ENCODE measurements at places on chromosomes 12 and 14.
A peak's percentile ranks its signal among the peaks of the same experiment; 100 is the strongest.

DNA sequence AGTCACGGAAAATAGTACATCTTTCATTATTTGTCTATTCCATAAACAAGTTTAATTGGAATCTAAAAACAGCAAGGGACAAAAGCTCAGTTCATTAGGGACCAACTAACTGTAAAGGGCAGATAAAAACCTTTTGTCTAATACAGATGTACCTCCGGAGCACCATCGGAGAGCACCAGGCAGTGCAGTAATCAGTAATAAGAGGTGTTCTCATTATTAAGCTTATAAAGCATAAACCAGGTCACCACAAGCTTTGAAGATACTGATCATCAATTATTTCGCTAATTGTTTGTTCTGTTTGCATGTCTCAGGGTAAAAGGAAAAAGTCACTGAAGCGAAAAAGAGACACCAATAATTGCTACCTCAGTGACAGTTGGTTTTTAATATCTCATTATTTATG lies 207.3 kb upstream of the PRKD1 start:
- DNase-seq = no peak

- DNase-seq = peak; percentile 59
Measured at GRCh38 chr12:89999699-90000505, 291.3 kb upstream of the ATP2B1 start.

DNA sequence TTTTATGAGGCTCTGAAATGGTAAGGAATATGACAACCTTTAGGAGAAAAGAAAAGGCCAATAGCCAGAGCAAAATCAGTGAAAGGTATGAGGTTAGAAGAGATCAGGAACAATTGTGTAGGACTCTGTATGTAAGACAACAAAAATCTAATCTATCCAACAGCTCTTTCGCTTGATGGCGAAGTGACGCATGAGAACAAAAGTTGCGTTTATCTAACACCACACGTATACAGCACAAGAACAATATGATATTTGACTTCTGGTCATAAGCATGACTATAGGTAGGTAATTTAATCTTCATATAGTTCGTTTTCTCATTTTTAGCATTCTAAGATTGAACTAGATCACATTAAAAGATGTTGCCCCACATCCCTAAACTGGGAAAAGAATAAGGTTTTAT lies 1.5 kb downstream of the CLECL1 start:
- no peak for DNase-seq

DNA sequence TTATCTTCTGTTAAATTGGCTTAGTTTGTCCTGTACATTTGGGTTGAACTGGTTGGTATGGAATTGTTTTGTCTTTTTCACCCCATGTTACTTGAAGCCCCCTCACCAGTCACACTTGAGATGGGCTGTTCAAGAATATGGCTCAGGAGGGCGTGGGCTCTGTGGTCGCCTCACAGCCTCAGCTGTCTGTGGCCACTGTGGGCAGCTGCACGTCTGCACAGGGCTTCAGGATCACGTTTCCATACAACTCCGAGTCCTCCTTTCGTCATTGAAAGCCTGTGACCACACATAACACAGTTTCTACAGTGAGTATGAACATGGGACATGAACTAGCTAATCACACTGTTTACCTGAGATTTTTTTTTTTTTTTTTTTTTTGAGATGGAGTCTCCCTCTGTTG lies 81.3 kb downstream of the MOK start:
- no peak for DNase-seq

DNA sequence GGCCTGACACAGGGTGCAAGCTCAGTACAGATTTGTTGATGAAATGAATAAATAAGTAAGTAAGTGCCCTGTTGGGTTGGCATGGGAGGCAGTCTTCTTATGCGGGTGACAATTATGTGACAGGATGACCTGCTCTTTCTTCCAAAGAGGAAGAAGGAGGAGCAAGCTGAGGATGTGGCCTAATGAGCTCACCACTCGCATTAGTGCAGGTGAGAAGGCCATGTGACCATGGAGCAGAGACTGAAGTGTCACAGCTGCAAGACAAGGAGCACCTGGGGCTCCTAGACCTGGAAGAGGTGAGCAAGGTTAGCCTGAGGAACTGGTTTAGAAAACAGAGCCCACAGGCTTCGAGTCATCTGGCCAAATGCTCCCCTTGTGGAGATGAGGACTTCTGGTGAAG lies 34.9 kb downstream of the LRTM2 start:
- no peak for DNase-seq

DNA sequence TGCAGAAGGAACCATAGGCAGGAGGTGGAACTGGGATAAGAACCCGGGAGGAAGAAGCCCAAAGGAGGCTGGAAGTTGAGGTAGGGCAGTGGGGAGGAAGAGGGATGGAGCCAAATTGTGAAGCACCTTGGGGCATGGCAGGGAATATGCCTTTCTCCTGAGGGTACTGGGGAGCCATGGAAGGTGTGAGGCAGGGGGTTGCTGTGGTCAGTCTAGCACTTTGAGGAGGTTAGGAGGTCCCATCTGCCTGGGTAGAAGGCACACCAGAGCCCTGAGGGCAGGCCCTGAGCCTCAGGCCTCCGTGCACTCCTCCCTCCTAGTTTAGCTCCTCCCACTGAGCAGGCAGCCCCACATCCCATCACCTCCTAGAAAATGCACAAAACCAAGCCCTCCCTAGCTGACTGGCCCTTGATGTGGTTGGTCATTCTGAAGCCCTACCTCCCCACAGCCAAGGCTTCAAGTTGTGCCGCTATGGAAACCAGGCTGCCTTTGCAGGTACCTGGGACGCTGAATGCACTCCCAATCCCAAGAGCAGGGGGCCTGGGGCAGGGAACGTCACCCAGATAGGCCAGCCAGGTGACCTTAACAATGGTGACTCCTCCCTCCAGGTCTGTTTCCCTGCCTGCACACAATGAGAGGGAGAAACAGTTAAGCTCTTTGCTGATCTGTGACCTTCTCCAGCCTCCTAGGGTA lies 15.1 kb downstream of the PHETA1 start:
- DNase-seq = no peak

DNA sequence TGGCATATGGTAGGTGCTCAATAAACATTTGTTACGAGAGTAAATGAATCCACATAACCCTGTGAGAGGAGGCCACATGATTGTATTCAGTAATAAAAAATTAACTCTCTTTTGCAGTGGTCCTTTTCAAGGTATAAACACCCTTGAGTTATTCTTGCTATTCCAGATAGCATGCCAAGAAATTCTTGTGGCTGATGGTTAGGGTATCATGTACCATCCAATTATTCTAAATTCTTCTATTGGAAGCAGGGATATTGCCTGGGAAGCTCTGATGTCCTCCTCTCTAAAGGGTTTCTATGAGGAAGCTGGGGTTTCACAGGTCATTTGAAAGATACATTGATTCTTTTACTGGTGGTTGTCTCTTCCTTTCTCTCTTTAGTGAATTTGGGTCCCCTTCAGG lies 10.1 kb downstream of the AKAP6 start:
- no peak for DNase-seq

- peak; percentile 54 for DNase-seq
Measured at GRCh38 chr12:92753976-92754885, 51.4 kb downstream of the PLEKHG7 start.

- no peak for DNase-seq
Measured at GRCh38 chr12:6887460-6887859, 14.4 kb upstream of the SPSB2 start.

- no peak for DNase-seq
Measured at GRCh38 chr14:63578300-63578699, 35.1 kb upstream of the PPP2R5E start.

GRCh38 chr12:111038077-111038476 lies 117.7 kb upstream of the MYL2 start:
- DNase-seq = no peak

DNA sequence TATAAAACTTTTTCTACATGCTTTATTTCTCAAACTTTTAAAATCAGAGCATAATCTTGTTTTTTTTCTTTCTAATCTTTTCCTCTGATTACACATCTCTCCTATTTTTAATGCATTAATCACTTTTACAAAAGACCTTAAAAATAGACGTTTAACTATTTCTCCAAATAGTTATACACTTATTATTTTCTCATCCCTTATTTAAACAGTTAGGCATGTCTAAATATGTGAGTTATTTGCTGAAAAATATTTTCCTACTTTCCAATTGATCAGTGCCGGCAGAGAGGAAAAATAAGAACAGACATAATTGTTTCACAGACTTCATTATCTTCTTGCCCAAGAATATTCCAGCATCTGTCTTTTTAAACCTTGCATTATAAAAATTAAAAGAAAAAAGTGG lies 28.7 kb upstream of the RHOJ start:
- no peak for DNase-seq
